RCC 7860 (cell line): ENCODE measurements at places on chromosomes 4 and X.
A peak's percentile ranks its signal among the peaks of the same experiment; 100 is the strongest.

DNA sequence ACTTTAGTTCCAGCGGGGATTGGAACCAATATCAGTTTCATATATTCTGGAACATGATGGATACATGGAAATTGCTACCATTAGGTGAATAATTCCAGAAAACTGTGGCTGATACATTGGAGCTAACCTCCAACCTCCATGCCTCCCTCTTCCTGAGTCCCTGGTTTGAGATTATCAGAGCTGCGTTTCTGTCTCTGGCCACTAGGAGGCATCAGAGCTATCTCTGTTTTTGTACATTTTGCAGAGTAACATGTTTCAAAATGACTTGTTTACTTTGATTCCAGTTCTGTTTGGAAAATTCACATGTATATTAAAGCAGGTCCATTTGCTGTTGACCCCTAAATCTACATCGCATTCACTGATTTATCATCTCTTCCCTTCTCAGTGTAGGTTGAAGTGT is 2.4 kb upstream of the RAB40AL start:
- peak; percentile 5 for DNase-seq

DNA sequence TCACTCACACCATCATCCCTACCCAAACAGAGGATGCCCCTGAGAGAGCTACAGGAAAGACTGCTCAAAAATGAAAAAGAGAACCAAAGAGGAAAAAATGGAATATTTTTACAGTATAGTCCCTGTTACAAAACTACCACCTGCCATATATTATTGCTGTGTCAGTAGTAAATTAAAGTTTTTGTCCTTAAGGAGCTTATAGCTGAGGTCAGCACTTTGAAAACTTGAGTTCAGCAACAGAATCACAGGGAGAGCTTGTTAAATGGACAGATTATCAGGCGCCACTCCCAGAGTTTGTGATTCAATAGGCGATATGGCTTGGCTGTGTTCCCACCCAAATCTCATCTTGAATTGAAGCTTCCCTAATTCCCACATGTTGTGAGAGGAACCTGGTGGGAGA is 71.9 kb upstream of the FAM9A start:
- no peak for DNase-seq

DNA sequence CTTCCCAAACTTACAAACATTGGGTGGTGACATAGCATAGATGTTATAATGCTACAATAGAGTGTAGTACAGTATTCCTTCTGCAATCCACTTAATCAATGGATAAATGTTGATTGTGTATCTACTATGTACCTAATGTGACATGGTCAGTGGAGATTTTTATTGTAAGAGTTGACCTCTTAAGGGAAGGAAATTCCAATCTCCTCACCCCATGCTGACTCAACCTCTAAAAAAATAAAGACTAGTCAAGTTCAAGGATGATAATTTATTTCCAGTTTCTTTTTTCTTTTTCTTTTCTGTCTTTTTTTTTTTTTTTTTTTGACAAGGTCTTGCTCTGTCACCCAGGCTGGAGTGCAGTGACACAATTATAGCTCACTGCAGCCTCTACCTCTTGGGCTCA is 206.5 kb upstream of the STS start:
- DNase-seq = no peak

- no peak for DNase-seq
Measured at GRCh38 chr4:112860830-112861690, 188.4 kb upstream of the ANK2 start.

- no peak for DNase-seq
Measured at GRCh38 chr4:158818560-158819140, 49.8 kb downstream of the FNIP2 start.

DNA sequence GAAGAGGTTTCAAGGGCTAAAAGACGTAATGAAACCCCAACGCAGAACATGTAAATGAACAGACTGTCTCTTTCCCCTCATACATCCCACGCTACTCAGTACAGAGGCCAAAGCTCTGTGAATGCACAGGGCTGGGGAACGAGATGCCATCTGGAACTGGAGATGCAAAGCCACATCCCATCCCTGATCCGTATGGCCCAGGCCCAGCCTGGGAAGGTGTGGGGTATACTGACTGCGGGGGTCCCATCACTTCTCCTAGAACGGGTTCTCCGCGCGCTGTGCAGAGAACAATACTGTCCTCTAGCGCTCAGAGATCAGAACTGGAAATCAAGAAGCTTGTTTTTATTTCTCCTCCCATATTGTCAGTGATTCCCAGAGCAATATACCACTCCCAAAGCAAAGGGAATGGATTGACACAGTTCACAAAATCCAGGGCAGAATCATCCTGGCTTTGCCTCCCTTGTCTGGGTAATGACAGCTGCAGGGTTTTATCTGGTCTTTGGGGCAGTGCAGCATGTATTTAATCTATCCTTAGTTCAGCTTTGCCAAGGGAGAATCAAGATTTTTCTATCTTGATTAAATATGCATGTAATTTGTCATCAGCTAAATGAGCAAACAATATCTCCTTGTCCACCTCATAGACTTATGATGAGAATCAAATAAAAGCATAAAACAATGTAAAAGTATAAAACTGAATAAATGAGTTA is 47.3 kb upstream of the TLR3 start:
- DNase-seq = no peak

GRCh38 chr4:5960252-5960880 is 57.9 kb downstream of the C4orf50 start:
- no peak for DNase-seq

GRCh38 chr4:15953625-15954024 is 9.3 kb downstream of the FGFBP2 start:
- no peak for DNase-seq

GRCh38 chrX:11944501-11944900 is 186.5 kb downstream of the MSL3 start:
- peak; percentile 6 for DNase-seq

DNA sequence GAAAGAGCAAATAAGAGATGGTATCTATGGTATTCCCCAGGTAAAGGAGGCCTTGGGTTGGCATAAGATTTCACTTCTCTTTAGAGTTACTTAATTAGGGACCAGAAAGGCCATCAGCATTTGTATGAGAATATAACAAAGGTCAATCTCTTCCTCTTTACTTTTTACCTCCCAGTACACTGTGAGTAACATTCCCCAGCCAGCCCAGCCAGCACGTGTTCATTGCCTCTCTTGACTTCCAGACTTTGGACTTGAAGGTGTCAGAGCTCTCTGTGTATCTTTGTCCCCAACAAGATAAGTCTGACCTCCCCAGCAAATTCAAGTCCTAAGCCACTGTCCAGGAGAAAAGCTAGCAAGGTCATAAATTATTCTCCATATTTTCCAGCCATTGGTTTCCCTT is 110.5 kb downstream of the AR start:
- no peak for DNase-seq

GRCh38 chrX:139179592-139179991 is 350.9 kb upstream of the F9 start:
- DNase-seq = no peak

- no peak for DNase-seq
Measured at GRCh38 chr4:142961866-142962265, 115.8 kb upstream of the INPP4B start.

GRCh38 chrX:46477435-46477834 is 67.8 kb downstream of the ZNF674 start:
- DNase-seq = no peak

DNA sequence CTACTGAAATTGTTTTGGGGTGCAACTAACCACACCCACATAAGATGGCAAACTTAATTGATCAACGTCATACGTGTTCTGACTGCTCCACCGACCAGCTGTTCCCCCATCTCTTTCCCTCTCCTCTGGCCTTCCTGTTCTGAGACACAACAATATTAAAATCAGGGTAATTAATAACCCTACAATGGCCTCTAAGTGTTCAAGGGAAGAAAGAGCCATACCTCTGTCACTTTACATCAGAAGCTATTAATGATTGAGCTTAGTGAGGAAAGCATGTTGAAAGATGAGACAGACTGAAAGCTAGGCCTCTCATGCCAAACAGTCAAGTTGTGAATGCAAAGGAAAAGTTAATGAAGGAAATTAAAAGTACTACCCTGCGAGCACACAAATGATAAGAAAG is 173.9 kb upstream of the FTHL17 start:
- no peak for DNase-seq

DNA sequence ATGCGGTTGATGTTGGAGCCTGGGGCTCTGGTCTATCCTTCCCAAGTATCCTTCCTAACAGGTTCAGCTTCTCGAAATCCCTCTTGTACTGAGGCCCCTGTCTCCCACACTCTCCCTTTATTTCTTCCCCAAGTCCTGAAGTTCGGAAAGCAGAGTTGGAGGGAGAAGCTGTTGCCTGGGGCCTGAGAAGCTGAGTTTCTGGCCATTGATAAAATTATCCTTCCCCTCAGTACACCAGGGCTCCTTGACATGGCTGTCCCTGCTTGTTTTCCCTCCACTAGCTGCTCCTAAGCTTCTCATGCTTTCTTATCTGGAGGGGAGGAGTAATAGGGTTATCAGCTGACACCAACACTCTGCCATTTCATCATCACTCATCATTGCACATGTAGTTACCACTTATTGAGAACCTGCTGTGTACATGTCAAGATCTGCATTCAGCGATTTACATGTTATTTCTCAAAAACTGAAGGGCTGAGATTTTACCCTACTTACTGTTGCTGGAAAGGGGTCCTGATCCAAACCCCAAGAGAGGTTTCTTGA is 58.0 kb downstream of the FUNDC1 start:
- no peak for DNase-seq

DNA sequence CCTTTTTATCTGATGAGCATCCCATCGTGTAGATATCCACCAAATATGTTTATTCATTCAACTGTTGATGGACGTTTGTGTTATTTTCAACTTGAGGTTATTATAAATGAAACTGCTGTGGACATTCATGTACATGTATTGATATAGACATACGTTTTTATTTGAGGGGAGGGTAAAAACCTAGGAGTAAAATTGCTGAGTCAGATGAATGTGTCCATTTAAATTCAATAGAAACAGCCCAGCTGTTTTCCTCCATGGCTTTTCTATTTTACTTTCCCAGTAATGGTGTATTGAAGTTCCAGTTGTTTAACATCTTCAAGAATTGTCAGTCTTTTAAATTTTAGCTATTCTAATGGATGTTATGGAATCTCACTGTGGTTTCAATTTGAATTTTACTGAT is 348.7 kb upstream of the GALNTL6 start:
- no peak for DNase-seq

GRCh38 chr4:25351777-25352416 is 25.2 kb upstream of the ANAPC4 start:
- peak; percentile 65 for DNase-seq

DNA sequence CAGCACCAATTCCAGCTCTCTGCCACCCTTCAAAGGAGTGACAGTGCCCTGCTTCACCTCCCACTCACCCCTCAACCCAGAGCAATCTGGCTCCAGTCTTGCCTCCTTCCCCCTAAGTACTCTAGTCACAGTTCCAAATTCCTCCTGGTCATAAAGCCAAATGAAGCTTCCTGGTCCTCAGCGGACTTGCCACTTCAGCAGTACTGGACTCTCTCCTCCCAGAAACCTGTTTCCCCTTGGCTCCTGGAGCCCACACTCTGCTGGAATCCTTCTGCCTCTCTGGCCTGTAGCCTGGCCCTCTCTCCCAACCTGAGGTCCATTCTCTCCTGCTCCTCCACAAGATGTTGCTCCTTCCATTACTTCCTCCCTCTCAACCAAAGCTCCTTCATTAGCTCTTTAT is 52.6 kb upstream of the MTM1 start:
- DNase-seq = no peak

DNA sequence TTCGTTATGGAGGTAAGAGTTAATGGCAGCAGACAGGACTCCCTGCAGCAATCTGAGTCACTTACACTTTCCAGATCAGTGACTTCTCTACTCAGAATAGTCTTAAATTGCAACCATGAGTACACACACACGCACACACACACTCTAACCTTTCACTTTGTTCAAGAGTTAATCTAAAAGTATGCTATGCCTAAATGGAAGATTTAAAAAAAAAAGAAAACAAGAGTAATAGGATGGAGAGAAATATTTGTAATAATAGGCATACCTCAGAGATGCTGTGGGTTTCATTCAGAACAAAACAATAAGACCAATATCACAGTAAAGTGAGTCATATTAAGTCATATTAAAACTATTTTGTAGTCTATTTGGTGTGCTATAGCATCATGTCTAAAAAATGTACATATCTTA is 969.1 kb upstream of the PCDH10 start:
- peak; percentile 81 for DNase-seq

DNA sequence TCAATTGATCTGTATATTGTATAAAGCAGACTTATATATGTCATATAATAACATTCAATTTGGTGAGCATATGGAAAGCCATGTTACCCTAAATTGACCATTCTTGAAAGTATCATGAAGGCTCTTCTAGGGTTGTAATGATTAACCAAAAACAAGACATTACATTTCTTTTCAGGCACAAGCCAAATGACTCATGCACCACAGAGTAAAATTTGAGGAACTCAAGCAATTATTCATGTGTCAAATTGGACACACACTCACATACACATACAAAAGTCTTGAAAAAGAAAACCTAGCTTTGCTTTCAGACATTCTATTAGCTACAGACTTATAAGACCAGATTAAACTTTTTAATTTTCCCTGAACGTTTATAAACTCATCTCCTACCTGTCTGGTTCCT is 146.5 kb upstream of the PCDH18 start:
- DNase-seq = peak; percentile 73

- DNase-seq = no peak
Measured at GRCh38 chrX:17854531-17854930, 6.6 kb downstream of the RAI2 start.

DNA sequence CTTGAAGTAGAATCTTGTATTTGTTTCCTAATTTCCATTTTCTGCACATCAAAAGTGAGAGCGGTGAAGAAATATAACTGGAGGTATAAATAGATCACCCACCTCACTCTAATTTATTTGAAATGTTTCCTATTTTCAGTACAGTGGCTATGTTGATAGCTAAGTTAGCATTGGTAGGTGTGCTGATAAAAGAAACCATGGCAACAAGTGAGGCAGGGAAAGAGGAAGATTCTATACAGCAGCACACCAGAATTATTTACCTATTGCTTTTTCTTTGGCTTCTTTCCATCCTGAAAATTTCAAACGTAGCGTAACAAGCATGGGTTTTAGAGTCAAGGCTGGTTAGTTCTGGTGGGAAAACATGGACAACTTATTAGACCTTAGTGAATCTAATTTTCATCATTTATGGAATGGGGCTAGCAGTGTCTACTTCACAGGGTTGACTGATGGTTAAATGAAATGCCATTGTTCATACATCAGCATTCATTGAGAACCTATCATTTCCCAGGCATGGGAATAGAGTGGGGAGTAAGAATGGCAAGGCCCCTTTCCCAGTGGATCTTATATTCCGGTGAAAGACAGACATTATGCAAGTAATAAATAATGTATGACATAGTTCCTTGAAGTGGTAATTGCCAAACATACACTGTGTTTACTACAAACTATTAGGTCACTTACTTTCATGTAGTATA is 30.6 kb upstream of the CTSO start:
- DNase-seq = no peak

DNA sequence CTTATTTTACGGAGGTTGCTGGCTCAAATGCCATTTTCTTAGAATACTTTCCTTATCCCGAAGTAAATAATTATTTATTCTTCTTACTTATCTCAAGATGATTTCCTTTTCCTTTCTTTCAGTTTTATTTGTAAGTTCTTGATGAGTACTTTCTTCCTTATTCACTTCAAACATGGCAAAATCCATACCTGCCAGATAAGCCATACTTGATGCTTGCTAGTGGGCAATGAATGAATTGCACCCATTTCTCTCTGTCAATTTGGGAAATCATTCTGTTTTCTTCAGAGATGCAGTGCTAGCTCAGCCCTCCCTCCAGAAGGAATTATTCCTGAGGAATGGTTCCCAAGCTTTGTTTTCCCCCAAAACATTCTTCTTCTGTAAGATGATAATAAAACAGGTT is 598.3 kb downstream of the SPRY1 start:
- DNase-seq = no peak
